ENCODE measurements at places on chromosomes 7 and 10.

GRCh38 chr10:1509011-1509530, 228.3 kb downstream of the ADARB2 start:
- DNase-seq, result no peak

- no peak for DNase-seq
These were observed 11.6 kb downstream of the CHAT start for GRCh38 chr10:49625411-49625810.

DNA sequence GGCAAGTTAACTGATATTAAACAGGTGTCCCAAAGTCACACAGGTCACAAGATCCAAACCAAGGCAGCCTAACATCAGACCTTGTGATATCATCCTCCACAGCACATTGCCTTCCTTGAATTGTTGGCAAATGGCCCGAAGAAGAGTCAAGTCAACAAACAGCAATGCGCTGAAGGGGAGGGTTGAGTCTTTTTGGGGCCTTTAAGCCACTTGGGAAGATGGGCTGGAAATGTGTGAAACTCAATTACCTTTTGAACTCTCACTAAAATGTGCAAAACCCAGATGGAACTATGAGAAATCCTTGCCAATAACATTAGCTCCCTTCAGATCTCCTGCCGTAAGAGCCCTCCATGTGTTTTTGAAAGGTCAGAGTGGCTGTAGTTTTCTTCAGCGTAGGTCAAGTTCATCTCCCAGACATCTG, 47.9 kb upstream of the STK17A start:
- no peak for DNase-seq

- DNase-seq, result no peak
These were observed 74.6 kb downstream of the CALN1 start for GRCh38 chr7:72337390-72338167.

DNA sequence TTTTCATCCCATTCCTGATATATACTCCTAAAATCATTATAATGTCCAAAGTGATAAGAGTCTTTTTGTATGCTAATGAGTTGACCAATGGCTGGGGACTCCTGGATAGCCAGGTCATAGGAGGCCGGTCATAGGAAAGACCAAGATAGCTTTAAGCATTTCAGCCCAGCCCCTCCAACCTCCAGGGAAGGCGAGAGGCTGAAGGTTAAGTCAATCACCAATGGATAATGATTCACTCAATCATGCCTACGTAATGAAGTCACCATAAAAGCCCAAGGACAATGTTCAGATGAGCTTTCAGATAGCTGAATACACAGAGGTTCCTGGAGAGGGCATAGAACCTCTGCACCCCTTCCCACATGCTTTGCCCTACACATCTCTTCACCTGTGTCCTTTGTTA, 75.7 kb downstream of the VWDE start:
- no peak for DNase-seq

DNA sequence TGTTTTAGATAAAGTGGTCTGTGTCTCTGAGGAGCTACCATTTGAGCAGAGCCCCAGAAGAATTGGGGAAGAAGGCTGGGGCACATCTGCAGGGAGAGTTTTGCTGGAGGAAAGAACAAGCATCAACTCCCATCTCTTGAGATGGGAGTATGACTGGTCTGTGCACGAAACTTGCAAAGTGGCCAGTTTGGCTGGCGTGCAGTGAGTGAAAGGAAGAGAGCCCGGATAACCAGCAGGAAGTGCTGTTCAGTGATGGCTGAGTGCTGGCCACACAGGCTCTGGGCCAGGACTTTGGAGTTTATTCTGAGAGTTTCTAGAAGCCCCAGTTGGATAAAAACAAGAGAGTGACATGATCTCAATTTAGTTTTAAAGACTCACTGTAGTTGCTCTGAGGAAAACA, 34.4 kb upstream of the SVIL start:
- DNase-seq, result no peak

DNA sequence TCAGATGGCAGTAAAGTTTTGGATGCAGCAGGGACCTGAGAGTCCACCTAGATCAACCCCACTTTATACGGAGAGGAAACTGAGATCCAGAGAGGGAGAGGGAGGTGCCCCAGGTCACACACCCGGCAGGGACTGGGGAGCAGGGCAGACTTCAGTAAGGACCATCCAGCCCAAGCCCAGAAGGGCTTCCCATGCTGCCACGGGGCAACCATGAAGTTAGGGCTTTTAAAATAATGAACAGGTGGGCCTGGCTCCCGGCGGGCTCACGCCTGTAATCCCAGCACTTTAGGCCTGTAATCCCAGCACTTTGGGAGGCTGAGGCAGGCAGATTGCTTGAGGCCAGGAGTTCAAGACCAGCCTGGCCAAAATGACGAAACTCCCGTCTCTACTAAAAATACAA, 98.5 kb downstream of the HIP1 start:
- no peak for DNase-seq

GRCh38 chr10:29026802-29027580, 261.9 kb upstream of the LYZL1 start:
- DNase-seq, result no peak

- DNase-seq, result no peak
These were observed 714.4 kb downstream of the GATA3 start for GRCh38 chr10:8768852-8769251.

DNA sequence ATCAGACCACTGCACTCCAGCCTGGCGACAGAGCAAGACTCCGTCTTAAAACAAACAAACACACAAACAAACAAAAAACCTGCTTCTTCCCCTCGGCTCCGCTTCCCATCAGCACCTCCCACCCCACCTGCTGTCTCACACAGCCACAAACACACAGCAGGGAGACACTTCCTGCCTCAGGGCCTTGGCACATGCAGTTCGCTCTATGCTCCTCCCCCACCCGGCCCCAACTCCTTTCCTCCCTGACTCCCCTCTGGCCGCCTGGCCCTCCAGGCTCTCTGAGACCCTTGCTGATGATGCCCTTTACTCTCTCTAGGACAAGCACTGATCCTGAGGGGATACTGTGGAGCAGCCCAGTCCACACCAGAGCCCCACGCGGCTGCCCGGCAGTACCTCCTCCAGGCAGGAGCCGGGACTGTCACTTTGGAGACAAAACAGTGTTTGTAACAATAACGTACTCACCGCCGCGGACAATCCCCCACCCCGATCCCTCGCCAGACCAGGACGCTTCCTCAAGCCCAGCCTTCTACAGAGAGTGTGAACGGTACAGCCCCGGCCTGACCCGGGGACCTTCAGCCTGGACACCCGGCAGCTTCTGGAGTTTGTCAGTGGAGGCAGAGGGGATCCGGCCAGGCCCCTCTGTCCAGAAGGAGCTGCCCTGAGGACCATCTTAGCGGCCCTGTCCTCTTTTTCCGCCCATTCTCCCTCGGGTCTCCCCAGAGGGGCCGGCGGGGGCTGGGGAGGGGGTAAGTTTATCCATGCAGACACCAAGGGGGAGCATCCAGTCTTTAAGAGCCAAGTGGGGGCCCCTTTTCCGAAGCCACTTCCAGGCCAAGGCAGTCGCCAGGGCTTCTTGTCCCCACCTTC, 50.0 kb upstream of the GTF2IRD1 start:
- DNase-seq, result no peak

DNA sequence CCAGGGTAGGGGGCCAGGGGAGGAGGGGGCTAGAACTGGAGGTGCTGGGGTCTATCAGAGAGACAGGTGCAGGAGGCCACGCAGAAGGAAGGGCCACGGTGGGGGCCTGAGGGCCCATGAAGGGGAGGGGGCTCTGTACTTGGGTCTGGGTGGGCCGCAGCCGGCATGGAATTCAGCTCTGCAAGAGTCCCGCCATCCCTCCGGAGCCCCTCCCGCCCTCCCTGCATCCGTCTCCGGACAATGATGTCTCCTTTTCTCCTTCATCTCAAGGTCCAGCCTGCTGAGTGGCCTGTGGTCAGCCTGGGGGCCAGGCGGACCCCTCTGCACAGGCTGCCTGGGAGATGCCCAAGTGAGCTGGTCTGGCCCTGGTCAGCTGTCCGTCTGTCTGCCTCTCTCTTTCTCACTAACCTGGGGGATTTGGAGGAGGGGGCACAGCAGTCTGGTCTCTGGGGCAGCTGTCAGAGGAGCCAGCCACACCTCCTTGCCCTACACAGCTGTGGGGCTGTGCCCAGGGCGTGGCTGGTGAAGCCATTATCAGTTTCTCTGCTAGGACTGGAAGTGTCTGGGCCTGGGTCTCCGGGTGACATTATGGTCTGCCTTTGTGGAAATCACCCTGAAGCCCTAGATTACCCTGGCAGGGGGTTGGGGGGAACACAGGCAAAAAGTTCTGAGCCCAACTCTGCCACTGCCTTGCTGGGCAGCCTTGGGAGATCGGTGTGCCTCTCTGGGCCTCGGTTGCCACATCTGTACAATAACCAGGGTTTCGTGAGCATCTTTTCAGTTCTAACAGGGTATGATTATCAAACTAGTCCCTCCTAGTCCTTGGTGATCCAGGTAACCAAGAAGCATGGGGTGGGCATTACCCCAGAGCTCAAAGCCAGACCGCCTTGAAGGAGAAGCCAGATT, 19.0 kb upstream of the HSPB1 start:
- DNase-seq, result no peak

DNA sequence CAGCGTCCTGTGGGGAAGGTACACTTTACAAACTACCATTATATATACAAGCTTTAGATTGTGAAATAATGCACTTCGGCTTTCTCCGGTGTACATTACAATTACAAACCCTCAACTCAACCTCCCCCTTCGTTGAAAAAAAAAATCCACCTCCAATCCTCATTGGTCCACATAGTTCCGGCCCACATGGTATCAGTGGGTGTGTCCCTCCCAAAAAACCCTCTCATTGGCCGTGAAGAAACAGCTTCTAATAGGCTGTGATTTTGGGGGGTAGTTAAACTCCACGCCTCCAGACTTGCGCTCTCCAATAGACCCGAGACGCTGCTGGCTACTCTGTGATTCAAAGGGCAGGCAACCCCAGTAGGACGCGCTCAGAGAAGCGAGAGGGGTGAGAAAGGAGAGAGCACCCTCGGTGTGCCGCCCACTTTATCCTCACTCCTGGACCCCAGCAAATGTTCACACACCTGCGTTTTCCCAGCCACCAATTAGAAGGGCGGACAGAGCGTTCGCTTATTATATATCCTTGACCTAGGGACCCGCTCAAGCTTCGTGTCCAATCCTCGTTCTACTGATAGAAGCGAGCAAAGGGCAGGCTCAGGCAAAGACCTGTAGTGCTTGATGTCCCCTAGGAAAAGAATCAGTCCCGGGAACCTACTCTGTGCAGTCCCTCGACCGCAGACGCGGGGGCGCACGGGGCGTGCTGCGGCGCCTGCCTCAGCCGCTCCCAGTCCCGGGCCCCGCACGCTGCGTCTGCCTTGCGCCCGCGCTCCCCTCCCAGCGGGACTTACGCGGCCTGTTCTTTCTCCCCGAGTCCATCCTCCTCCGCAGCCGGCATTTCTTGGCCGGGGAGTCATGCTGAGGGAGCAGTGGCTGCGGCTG, 991 bp downstream of the PANK1 start:
- peak; percentile 66 for DNase-seq

GRCh38 chr7:101200862-101201599, at the start of gene MOGAT3:
Gene MOGAT3 (minus strand): TSS chr7:101201036. CDS start chr7:101200854, 182 bp downstream.
- no peak for DNase-seq

GRCh38 chr10:114350751-114351150, 53.6 kb downstream of the AFAP1L2 start:
- DNase-seq, result no peak
